Aortic smooth muscle cell (primary cell): ENCODE measurements at places on chromosomes 12 and 14. TPM values are rescaled to one million over a fixed set of nuclear protein-coding genes. Genes with fewer than 3 reads are reported as not detected.

The KRT74 gene
- not detected in 2 replicates for total RNA-seq

The PDE6H gene
- not detected in 2 replicates for total RNA-seq

The HRK gene
- total RNA-seq = under 0.01 TPM in 2 replicates

The CLEC4D gene
- not detected in 2 replicates for total RNA-seq

The TGFB3 gene
- total RNA-seq = 12.3 and 12.7 TPM in 2 replicates

The LHX5 gene
- total RNA-seq = not detected in 2 replicates

The SPIC gene
- total RNA-seq = not detected in 2 replicates

The EPS8 gene
- total RNA-seq = 204 and 244 TPM in 2 replicates

The TBX3 gene
- total RNA-seq = 0.66 and 1.1 TPM in 2 replicates

The SLC25A21 gene
- 0.25 and 0.40 TPM in 2 replicates for total RNA-seq

The PLA2G1B gene
- total RNA-seq = 0.25 TPM in 1 of 2 replicates, not detected in the other

The TSHR gene
- total RNA-seq = not detected in 2 replicates

The TMTC1 gene
- total RNA-seq = 27.0 and 101 TPM in 2 replicates

The GCH1 gene
- 0.44 and 0.53 TPM in 2 replicates for total RNA-seq

The GUCY2C gene
- under 0.01 TPM in 1 of 2 replicates, not detected in the other for total RNA-seq

The ACTN1 gene
- 199 and 262 TPM in 2 replicates for total RNA-seq

The ANGEL1 gene
- total RNA-seq = 4.8 and 5.0 TPM in 2 replicates

The FAM181A gene
- not detected in 2 replicates for total RNA-seq

The KRT2 gene
- total RNA-seq = not detected in 2 replicates

The NFYB gene
- 17.7 and 21.0 TPM in 2 replicates for total RNA-seq

The FAM216A gene
- total RNA-seq = 10.9 and 15.7 TPM in 2 replicates

The PZP gene
- total RNA-seq = under 0.01 TPM in 1 of 2 replicates, not detected in the other

The ITGB7 gene
- total RNA-seq = 1.5 and 2.1 TPM in 2 replicates

The ZBTB42 gene
- 2.9 and 3.6 TPM in 2 replicates for total RNA-seq

The HOXC12 gene
- not detected in 2 replicates for total RNA-seq

The L3HYPDH gene
- 30.6 and 35.4 TPM in 2 replicates for total RNA-seq

The CPM gene
- total RNA-seq = 0.87 and 7.9 TPM in 2 replicates

The NOXRED1 gene
- total RNA-seq = 0.12 and 0.13 TPM in 2 replicates

The ASCL4 gene
- total RNA-seq = not detected in 2 replicates

The ACRBP gene
- total RNA-seq = 0.13 and 0.25 TPM in 2 replicates

The RNASE7 gene
- total RNA-seq = not detected in 2 replicates

The NEDD1 gene
- total RNA-seq = 21.5 and 25.0 TPM in 2 replicates

The TEX52 gene
- total RNA-seq = not detected in 2 replicates

The PTPRB gene
- 2.4 and 2.5 TPM in 2 replicates for total RNA-seq

The FLRT2 gene
- total RNA-seq = 2.8 and 6.8 TPM in 2 replicates

The PTPN11 gene
- total RNA-seq = 147 and 154 TPM in 2 replicates

The KLHL33 gene
- 0.06 and 0.13 TPM in 2 replicates for total RNA-seq

The OR4M1 gene
- not detected in 2 replicates for total RNA-seq

The NEMF gene
- 69.8 and 81.7 TPM in 2 replicates for total RNA-seq

The A2M gene
- 6.1 and 6.7 TPM in 2 replicates for total RNA-seq

The RNASE12 gene
- total RNA-seq = not detected in 2 replicates

The LAG3 gene
- under 0.01 and 0.12 TPM in 2 replicates for total RNA-seq

The SPTB gene
- total RNA-seq = under 0.01 and 0.06 TPM in 2 replicates

The PTHLH gene
- total RNA-seq = 6.0 and 15.5 TPM in 2 replicates

The A2ML1 gene
- total RNA-seq = 0.53 TPM in 1 of 2 replicates, not detected in the other
